ENCODE measurements at places on chromosomes 6 and 20. TPM values are rescaled to one million over a fixed set of nuclear protein-coding genes. Genes with fewer than 3 reads are reported as not detected.

DNA sequence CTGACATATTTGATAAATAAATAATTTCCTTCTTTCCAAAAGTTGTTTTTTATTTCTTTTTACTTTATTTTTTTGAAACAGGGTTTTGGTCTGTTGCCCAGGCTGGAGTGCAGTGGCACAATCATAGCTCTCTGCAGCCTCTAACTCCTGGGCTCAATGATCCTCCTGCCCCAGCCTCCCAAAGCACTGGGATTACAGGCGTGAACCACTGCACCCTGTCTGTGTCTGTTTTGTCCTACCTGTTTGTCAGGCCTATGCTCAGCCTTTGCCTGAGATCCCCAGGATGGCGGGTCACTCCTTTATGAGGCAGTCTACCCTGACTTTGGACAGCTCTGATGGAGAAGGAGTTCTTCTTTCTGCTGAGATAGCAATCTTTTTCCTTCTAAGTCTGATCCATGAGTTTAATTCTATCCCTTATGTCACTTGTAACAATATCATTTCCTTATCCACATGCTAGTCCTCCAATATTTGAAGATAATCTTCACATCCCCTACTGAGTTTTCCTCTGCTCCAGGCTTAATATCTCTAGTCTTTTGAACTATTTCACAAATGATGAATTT, 14.4 kb upstream of the SLC16A10 start:
- DNase-seq: no peak

DNA sequence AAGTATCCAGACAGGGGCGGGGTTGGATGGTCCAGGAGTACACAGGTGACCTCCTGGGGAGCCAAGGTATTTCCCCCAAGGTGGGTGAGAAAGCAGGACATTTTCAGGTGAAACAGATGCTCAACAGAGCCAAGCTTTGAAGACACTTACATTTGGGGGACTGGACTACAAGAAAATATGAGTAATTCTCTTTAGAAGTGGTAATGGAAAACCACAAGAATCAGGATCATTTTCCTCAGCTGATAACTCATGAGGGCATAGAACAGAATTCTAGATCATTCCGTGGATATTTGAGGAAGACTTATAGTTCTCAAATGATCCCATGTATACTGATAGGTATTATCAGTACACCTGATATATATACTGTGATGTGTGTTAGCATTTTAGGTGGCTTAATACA, 89.9 kb downstream of the UST start:
- no peak for DNase-seq

CGA gene
- not detected for total RNA-seq

GCNT2 gene
- 14.8 TPM for total RNA-seq

DNA sequence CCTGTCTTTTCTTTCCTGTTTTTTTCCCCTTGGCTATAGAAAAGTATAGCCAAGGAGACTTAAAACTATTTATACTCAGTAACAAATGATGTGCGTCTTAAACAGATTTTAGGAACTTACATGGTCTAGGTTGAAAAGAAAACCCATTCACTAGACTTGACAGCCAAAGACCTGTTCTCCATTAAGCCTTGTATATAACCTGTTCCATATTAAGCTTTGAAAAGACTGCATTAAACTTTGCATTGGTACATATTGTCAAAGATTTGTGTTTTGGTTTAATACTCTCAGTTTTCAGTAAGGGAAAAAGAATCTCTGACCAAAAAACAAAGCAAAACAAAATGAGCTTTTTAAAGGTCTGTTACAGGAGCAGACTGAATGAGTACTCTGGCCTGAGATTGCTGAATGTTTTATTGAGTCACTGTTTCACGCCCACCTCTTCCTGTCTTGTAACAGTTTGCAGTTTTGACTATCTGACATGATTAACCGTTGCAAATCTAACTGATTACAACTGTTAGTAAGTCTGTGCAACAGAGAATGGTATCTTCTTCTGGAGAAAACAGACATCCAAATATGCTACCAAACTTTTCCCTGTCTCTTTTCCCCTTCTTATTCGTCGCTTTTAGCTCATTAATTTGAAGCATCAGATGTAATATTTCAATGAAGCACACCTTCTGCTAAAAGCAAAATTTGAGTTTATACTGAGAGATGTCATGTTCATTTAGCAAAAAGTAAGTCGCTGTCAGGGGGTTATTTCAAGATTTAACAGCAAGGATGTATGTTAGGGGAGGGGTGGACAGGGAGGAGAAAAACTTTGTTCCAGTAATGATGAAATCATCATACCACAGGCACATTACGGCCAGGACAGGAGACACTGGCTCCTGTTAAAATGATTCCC, 59.1 kb upstream of the SUPT3H start:
- no peak for DNase-seq

- DNase-seq: no peak
Observed at GRCh38 chr6:45072016-45072415, 256.1 kb upstream of the RUNX2 start.

PACRG gene
- 6.7 TPM for total RNA-seq

GRCh38 chr20:34246126-34246626, 5.0 kb downstream of the ASIP start:
- DNase-seq: no peak

DNA sequence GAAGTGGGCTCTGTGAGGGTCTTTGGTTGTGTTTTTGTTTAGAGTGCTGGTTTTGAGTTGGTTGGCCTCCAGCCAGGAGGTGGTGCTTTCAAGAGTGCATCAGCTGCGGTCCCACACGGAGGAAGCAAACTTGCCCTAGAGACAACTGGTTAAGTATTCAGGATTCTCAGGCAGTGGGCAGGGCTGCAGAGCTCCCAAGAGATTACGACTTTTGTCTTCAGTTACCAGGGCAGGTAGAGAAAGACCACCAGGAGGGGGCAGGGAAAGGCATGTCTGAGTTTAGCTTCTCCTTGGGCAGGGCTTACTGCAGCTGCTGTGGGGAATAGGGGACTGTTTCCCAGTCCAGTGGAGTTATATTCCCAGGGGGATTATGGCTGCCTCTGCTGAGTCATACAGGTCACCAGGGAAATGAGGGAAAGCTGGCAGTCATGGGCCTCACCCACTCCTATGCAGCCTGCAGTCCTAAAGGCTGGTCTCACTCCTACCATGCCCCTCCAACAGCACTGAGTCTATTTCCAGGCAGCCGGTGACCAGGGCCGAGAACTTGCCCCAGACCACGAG, 64.3 kb downstream of the TTI1 start:
- DNase-seq: no peak

Measured in occipital lobe (tissue), 3 donors.